Stimulated activated CD8-positive, alpha-beta memory T cell treated with anti-CD3 and anti-CD28 coated beads, Interleukin-7, amount 100 ng/mL, for 48 hours (primary cell): ENCODE measurements at places on chromosomes 16 and 17.

GRCh38 chr16:65154321-65154720 lies 32.5 kb upstream of the CDH11 start:
- no peak for DNase-seq

DNA sequence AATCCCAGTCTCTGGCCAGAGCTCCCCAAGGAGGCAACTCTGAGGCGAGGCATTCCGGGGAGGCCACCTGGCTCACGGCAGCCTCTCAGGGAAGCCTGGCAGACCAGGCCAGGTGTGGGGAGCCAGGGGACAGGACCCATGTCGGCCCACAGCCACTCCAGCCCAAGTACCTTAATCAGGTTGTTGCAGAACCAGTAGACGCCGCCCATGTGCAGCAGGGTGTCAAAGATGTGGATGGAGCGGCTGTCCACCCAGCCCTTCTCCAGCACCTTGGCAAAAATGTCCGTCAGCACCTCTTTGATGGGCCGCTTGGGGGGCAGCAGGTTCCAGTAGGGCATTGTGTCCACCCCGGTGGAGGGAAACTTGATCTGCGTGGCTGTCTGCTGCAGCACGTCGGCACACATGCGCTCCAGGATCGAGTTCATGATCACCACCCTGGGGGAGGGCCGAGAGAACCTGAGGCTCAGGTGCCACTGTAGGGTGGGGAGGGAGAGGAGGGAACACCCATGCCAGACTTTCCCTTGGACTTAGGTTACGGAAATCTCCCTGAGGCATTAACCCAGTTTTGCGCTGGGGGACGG lies 7.8 kb downstream of the CSF3 start:
- no peak for DNase-seq

DNA sequence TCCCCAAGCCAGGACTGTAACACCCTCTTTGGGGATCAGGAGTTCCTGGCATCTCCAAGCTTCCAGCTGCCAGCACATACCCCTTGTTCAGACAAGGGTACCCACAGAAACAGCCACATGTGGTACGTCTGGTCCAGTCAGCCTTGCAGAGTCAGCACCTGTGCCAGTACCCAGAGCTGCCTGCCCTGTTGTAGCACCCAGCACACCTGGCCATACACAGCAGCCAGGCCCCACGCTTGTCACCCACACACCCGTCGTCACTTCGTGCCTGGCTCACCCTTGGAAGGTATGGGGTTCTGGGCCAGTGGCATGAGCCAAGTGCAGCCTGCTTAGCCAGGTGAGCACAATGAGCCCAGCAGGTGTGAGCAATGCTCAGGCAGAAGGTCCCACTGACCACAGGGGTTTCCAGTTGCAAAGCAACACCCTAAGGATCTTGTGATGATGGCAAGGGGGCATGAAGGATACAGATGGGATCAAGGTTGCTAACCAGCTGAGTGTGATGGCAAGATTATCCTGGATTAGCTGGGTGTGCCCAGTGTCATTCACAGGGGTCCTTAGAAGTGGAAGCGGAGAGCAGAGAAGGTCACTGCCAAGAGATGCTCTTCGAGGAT lies 202.3 kb downstream of the CPPED1 start:
- no peak for DNase-seq

GRCh38 chr16:73202161-73202729 lies 154.3 kb upstream of the ZFHX3 start:
- no peak for DNase-seq

DNA sequence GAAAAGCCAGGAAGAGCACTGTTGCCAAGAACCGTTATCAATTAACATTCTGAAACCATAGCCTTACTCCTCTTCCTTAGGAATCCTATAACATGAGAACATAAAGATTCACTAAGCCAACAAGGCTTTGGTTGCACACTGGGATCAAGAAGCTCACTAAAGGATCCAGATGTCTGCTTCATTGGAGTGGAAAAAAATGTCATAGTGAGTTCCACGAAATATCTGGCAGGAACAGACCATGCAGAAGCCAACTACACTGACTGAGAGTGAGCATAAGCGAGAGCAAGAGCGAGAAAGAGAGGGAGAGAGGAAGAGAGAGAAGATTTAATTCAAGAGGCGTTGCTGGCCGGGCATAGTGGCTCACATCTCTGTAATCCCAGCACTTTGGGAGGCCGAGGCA lies 13.4 kb upstream of the MEIOC start:
- DNase-seq, result no peak

GRCh38 chr16:86220561-86220960 lies 289.8 kb upstream of the FOXF1 start:
- no peak for DNase-seq

DNA sequence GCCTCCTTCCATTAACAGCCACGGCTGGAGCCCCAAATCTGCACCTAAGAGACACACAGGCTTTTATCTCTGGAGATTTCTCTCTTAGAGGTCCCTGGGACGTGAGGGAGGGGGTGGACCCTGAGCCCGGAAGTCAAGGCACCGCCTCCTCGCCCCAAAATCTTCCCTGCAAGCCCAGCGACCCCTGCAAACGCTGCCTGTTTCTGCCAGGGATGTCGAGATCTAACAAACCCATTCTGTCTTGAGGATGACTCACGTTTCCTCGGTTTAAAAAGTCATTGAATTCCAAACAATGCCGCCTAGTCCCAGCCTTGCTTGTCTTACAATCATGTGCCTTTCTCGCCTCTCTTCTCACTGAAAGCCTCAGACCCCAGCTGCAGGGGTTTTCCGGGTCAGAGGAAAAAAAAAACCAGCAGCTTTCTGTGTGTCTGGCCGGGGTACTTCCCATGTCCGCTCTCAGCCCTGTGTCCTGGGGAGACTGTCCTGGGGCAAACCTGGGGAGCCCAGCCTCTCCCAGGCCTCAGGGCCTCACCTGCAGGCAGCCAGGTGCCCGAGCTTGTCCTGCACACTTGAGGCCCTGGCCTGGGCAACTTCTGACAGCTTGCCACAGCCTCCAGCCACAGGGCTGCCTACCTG lies 15.4 kb downstream of the ARL2BP start:
- DNase-seq, result no peak

- DNase-seq, result no peak
Measured at GRCh38 chr16:60217787-60218186, 1483.7 kb upstream of the GOT2 start.

- DNase-seq, result no peak
Measured at GRCh38 chr17:36529121-36529520, 5.5 kb downstream of the MYO19 start.

GRCh38 chr16:22123759-22124490 lies 31.6 kb downstream of the VWA3A start:
- DNase-seq, result no peak

DNA sequence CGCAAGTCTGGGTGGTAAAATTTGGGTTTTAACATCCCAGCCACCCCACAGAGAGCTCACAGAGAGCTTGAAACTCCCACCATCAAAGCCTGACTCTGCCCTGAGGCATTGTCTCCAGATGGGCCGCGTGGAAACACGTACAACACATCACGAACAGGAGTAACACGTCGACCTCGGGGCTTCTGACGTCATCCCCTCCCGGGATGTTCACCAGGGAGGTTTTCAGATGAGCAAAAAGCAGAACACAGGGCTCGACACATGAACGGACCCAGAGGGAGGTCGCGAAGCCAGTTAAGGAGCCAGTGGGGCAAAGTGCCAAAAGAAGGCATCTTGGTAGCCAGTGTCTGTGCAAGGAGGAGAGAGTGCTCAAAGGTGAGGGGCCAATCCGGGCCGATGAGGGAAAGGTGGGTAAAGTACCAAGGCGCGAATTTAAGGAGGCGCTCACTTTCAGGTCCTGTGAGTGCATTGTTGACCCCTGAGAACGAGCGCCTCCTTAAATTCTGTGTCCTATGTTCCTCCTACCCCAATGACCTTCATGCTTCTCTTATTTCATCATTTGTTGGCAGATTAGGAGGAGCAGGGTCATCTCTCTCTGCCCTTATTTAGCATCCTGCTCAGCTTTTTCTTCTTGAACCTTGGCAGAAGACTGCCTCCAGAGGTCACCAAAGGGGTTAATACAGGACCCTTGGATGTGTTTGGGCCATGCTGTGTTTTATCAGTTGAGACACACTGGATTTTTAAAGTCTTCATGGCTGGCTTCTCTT lies 5.6 kb downstream of the RCVRN start:
- DNase-seq, result no peak

- DNase-seq, result no peak
Measured at GRCh38 chr17:73705594-73705993, 61.3 kb upstream of the SDK2 start.

DNA sequence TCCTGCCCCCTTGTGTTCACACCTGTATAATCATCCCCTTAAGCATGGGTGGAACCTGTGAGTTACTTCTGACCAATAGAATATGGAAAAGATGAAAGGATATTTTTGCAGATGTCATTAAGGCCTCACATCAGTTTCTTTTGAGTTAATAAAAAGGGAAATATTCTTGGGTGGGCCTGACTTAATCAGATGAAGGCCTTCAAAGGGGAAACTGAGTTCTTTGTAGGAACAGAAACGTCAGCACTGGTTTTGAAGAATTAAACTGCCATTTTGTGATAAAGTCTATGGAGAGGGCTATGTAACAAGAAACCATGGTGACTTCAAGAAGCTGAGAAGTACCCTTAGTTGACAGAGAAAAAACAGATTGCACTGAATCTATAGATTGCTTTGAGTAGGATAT lies 168.7 kb upstream of the CNTNAP4 start:
- no peak for DNase-seq

DNA sequence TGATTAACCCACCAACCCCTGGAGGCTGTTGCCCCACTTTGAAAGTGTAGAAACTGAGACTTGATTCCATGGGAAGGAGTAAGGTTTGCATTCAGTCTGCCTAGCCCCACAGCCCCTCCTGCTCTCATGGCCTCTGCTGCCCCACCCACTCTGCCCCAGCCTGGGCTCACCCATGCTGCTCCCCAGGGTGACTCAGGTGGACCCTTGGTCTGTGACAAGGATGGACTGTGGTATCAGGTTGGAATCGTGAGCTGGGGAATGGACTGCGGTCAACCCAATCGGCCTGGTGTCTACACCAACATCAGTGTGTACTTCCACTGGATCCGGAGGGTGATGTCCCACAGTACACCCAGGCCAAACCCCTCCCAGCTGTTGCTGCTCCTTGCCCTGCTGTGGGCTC lies 6.5 kb downstream of the PRSS41 start:
- no peak for DNase-seq

DNA sequence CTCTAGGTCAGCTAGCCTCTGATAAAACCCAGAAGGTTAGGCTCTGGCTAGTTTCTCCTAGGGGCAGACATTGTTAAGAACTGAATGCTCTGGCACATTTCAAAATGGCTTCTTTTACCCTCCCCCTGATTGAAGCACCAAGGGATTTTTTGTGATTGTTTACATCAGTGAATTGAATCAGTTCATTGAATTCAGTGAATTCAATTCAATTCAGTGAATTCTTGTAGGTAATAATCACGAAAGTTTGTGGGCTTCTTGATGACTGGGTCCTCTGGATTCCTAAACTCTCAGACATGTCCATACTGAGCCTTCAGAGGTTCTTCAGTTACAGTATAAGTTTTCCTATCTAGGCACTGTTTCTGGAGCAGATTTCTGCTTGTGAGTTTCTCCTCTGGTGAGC lies 135.2 kb upstream of the ELAC2 start:
- DNase-seq, result no peak

DNA sequence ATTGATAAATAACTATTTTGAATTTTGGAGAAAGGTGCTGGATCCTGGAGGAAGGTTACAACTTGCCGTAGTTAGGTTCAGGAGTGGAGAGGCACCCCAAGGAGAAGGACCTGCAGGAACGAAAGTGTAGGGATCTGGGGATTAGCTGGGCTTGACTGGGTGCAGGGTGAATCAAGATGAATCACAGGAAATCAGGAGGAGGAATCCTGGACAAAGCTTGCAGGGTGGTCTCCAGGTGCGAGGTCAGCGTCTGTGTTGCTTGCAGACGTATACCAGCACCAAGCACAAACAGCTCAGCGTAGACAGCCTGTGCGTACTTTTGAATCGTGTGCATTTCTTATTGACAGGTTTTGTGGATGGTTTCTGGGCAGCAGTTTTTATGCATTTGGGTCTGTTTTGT lies 144.3 kb downstream of the MSI2 start:
- no peak for DNase-seq

DNA sequence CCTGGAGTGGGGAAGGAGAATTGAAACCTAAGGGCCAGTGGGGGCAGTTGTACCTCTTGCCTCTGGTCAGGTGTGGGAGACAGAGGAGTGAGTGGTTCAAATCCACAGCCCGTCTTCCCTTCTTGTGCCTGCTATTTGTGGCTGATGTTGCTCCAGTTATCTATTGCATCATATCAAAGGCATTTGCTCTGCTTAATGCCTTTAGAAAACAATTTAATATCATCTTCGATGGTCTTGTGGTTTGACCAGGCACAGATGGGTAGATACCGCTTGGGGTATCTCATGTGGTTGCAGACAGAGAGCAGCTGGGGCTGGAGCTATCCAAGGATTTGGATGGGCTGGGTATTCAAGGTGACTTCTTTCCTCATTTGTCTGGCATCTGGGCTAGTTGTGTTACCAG lies 376.1 kb upstream of the RBFOX1 start:
- no peak for DNase-seq

DNA sequence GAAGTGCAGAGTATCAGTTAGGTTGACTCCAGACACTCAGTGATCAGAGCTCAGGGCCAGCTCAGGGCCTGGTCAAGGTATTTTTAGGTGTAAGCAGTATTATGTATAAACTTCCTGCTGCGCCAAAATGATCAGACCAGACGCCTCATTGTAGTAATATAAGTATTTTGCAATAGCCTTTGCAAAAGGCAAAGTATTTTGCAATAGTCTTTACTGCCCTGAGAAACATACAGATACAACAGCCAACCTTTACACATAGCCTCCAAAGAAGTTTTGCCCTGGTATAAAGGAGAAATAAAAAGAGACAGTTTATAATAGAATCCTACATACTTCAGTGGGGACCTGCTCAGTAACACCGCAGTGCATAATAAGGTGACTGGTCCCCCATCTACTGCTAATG lies 333.0 kb upstream of the EEF2KMT start:
- no peak for DNase-seq
